Activated T-cell treated with anti-CD3 and anti-CD28 coated beads for 4 hours (primary cell): ENCODE measurements at places on chromosomes 1 and 21.

DNA sequence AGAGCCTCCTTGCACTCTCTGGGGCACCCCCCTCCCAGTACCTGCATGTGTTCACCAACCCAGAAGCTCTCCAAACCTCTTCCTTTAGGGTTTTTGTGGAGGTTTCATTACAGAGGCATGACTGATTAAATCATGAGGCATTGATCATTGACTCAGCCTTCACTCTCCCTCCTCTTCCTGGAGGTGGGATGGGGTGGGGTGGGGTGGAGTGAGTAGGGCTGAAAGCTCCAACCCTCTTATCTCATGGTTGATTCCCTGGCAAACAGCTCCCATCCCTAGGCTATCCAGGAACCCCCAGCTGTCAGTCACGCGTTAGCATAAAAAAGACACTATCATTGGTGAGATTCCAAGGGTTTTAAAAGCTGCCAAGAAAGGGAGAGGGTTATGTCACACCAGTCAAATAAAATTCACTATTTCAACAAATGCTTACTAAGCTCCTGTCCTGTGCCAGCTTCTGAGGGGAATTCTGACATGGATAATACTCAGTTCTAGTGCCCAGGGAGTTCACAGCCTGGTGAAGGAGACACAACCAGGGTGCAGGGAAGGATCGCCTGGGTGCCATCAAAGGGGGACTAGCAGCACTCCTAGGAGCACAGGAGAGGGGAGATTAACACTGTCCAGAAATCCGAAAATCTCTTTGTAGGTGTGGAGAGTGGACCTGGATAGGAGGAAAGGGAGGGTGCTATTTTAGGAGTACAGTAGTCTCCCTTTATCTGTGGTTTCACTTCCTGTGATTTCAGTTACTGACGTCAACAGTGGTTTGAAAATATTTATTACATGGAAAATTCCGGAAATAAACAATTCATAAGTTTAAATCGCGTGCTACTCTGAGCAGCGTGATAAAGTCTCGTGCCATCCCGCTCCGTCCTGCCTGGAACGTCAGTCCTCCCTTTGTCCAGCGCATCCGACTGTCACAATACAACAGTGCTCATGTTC is 6.8 kb upstream of the IL24 start:
- no peak for DNase-seq

DNA sequence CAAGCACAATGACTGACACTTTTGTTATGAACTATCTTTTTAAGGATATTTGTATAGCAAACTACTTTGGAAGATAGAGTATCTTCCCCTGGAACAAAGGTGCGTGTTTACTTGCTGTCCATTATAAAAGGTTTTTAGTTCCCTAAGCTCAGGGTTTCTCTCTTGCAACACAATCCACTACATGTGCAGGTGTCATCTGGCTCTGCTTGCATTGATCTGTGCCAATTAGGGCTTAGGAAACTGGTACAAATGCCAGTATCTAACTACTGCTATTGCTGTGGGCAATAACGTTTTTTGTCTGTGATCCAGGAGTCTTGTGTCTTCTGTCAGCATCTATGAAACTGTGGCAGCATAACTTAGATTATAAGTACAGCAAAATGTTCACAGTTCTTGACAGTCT is 68.3 kb upstream of the ABCD3 start:
- DNase-seq: no peak

DNA sequence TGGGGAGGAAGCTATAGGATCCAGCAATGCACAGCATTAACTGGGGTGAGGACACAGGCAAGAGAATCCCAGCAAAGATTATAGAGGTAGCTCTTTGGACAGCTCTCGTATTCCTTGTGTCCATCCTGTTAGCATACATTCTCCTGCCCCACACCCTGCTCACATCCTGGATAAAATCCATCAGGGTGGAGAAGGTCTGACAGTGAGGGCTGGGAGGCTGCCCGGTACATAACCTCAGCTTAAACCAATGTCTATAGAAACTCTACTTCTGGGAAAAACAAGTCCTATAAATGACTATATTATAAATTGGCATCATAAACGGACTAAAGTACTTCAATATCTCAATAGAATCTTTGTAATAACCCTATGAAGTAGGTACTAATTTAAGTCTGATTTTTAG is 36.8 kb upstream of the UBE2U start:
- no peak for DNase-seq

DNA sequence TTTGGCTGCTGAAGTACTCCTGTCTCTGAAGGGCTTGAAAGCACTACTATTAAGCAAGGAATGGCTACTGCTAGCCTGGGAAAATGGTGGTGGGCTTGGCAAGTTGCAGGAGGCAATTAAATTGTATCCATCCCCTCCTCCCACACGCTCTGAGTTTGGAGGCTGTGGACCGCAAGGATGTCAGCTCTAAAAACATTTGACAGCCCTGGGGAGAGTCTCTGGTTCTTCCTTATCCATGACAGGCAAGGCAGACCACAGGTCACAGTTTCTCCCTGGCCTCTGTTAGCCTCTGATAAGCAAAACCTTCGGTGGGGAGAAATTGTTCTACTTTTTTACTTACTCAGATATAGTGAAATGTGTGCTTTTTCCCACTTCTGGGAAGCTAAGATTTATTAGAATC is 46.6 kb downstream of the S1PR1 start:
- DNase-seq: no peak

DNA sequence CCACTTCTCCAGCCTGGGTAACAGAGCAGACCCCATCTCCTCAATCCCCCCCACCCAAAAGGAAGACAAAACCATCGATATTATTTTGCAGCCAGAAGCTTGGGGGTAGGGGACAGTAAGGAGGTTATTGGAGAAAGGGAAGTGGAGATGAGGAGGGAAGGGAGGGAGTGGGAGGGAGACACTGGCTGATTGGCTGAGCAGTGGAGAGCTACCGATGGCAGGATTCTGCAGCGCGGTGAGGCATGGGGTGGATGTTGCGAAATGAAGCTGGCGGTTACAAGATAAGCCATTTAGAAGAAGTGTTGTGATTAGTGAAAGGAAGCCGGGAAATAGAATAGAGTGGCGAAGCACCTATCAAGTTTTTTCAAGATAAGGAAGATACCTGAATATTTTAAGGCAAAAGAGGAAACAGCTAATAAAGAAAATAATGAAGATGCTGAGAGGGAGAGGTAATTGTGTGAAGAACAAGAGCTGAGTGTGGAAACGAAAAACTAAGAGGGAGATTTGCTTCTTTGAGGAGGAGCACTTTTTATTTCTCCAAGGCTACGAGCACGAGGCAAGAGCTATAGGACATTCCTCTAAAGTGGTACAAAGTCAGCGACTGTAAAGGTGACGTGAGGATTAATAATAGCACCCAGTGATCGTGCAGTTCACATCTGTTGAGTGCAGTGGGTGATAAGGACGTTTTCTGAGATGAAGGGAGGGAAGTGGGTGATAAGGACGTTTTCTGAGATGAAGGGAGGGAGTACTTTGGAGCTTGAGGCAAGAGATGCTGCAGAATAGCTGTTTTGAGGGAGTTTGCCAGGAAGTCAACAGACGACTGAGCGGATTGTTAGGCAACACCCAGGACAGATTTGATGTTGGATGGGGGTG is 103.2 kb upstream of the KIF26B start:
- no peak for DNase-seq
